ENCODE measurements at places on chromosomes 12 and 14. TPM values are rescaled to one million over a fixed set of nuclear protein-coding genes. Genes with fewer than 3 reads are reported as not detected.

Gene EID3
- total RNA-seq = 3.2 TPM

Gene KRT2
- not detected for total RNA-seq

Gene REP15
- total RNA-seq = 1.7 TPM

Gene KLHL33
- total RNA-seq = 0.25 TPM

Gene KRT73
- total RNA-seq = not detected

Gene APEX1
- 49.7 TPM for total RNA-seq
